ENCODE measurements at places on chromosomes 4 and X. TPM values are rescaled to one million over a fixed set of nuclear protein-coding genes. Genes with fewer than 3 reads are reported as not detected.

DNA sequence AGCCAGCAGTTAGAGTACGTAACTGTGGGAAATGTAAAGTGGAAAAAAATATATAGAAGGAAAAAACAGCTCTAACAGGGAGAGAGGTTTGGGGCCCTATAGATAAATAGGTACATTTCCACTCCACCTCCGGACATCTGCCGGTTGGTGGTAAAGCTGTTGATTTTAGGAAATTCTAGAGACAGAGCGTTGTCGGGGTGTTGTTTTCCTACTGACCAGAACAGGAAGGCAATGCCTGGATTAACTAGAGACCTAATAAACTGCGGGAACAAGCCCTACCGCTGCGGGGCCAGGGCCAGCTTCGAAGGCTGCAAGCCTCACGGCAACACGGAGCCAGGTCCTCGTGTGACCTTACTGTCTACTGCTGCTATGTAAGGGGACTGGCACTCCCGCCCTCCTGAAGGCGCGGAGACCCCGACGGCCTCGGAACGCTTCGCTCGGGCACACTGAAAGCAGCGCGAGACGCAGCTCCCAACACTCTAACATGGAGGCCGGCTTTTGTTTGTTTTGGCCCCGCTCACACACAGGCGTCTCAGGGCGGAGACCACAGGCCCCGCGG lies 702 bp upstream of the CDKN2AIP start:
- DNase-seq = no peak

- no peak for DNase-seq
Measured at GRCh38 chr4:19700992-19701391, 550.7 kb upstream of the SLIT2 start.

DNA sequence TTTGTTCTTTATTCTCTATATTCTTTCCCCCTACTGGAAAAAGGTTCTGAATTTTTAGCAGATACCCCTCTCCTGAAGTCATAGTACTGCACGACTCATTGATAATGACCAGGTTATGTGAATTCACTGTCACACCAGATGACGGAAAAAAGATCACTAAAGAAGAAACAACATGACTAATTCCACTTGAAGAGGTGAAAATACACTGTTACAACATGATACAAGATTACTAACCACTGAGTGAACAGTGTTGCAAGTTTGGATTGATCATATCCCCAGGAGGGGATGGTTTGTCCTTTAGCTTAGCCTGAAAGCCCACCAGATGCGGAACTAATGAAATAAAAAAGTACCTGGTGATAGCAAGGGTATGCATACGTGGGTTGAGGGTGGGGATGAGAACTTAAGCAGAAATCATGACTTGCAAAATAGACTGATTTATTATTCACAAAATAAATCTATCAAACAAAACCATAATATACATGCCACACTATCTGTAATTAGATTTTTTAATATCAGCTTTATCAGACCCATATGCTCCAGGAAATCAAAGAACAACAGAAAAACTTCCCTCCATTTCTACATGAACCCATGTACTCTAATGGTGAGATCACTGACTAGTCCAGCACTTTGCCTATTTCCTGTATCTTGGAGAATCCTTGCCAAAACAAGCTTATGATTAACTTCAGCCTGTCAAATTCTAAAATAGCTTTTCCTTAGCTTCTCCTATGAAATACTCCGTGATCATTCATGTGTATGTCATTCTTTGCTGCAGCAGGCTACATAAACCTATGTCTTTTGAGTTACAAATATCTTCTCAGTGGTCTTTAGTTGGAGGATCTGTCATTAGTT lies 257.4 kb upstream of the AGA start:
- DNase-seq = no peak

DNA sequence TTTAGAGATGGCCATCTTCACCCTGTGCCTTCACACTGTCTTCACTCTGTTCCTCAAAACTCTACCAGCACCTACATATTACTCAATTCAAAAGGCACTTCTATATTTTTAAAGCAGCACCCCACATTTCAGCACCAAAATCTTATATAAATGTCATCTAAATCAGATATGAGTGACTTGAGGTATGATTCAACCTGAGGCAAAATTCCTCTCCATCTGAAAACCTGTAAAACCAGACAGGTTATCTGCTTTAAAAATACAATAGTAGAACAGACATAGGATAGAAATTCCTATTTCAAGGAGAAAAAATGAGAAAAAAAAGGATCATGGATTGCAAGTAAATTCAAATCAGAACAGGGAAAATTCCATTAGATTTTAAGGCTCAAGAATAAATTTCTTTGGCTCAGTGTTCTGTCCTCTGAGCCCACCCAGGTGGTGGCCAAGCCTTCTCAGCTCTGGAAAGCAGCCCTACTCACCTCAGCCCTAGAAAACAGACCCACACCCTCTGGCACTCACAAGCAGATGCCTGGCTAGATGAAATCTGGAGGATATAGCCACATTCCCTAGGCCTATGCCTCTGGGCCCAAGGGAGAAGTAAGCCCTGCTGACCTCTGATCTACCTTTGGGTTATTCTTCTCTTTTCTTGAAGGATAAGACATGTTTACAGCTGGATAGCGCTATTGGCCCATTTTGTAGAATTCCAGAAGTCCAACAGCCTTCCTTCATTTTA lies 240.4 kb upstream of the ZCCHC13 start:
- DNase-seq = no peak

DNA sequence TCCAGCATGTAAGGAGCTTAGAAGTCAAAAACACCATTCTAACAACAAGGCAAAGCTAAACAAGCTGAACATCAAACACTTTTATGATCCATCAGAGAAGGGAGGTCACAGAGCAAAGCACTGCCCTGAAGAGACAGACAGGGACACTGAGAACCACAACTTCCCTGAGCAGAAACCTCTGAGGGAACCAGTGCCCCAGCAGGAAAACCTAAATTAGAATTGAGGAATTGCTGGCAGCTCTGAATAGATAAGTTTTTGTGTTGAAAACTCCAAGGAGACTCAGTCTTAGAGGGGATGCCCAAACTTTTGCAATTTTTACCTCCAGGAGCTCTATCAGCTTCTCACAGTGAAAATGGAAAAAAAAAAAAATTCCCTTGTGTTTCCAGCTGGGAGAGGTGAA lies 83.0 kb upstream of the MAPK10 start:
- DNase-seq = no peak

DNA sequence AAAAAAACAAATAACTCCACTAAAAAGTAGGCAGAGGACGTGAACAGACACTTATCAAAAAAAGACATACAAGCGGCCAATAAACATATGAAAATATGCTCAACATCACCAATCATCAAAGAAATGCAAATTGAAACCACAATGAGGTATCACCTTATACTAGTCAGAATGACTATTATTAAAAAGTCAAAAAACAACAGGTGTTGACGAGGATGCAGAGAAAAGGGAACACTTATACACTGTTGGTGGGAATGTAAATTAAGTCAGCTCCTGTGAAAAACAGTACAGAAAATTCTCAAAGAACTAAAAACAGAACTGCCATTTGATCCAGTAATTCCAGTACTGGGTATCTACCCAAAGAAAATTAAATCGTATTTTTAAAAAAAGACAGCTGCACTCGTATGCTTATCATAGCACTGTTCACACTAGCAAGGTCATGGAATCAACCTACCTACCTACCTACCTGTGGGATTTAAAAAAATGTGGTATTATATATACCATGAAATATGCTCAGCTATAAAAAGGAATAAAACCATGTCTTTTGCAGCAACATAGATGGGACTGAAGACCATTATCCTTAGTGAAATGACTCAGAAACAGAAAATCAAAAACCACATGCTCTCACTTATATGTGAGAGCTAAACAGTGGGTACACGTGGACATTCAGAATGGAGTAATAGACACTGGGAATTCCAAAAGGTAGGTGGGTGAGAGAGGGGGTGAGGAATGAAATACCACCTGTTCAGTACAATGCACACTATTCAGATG lies 24.8 kb upstream of the PTPN13 start:
- DNase-seq = no peak

DNA sequence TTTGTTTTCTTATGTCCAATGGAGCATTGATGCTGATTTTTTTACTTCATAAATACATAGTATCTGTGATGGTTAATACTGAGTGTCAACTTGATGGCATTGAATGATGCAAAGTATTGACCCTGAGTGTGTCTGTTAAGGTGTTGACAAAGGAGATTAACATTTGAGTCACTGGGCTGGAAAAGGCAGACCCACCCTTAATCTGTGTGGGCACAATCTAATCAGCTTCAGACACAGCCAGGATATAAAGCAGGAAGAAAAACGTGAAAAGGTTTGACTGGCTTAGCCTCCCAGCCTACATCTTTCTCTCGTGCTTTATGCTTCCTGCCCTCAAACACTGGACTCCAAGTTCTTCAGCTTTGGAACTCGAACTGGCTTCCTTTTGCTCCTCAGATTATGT lies 230.6 kb upstream of the SPRY1 start:
- no peak for DNase-seq

GRCh38 chr4:15938182-15938581 lies 358 bp downstream of the FGFBP1 start:
- no peak for DNase-seq

GRCh38 chr4:27928761-27929540 lies 1068.3 kb downstream of the STIM2 start:
- no peak for DNase-seq

GRCh38 chr4:78747475-78747922 lies 28.7 kb upstream of the BMP2K start:
- no peak for DNase-seq

DNA sequence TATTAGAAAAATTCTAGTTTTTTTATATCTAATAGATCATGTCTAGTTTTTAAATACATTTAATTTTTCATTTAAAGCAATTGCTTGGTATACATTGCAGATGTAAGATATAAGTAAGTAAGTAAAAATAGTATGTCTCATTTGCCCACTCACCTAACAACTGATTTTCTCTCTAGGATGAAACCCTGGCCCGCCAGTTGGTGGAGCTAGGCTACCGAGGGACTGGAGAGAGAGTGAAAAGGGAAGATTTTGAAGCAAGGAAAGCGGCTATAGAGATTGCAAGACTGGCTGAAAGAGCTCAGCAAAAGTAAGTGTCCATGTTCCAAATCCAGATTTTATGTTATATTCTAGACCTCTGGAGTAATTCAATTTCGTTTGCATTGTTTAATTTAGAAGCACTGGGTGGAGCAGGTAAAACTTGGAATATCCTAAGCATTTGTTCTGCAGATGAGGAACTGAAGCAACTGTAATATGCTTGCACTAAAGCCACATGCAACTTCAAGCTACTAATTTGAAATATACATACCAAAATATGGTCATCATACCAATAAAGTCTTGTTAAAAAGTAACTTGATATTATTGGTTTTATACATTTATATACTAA lies 27.1 kb downstream of the CFAP299 start:
- DNase-seq = no peak

RASL11B gene
- 5.6 TPM for total RNA-seq

USP38 gene
- 18.4 TPM for total RNA-seq

NALF2 gene
- 0.26 TPM for total RNA-seq

C1QTNF7 gene
- 12.5 TPM for total RNA-seq

ELOVL6 gene
- total RNA-seq = 3.9 TPM

MFAP3L gene
- 12.4 TPM for total RNA-seq

Measured in aorta (tissue), 5 donors.